Endothelial cell (in vitro differentiated cells): ENCODE measurements at places on chromosomes 1 and 21.
A peak's percentile ranks its signal among the peaks of the same experiment; 100 is the strongest.

DNA sequence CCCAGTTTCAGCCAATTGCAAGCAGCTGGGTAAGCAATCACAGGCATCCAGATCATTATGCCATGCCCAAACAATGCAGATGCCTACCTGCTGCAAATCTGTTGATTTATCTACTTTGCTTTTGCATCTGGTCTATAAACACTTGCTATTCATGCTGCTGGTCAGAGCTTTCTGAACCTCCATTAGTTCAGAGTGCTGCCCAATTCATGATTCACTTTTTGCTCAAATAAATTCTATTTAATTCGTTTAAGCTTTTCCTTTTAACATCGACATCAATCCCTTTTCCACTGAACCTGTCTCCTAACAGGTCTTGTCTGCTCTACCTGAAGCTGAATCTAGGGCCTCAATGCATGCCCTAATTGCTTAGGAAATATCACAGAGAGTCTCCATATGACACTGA, 99.4 kb upstream of the C1orf87 start:
- DNase-seq, result no peak

- no peak for DNase-seq
Observed at GRCh38 chr1:53822931-53823330, 15.2 kb downstream of the NDC1 start.

DNA sequence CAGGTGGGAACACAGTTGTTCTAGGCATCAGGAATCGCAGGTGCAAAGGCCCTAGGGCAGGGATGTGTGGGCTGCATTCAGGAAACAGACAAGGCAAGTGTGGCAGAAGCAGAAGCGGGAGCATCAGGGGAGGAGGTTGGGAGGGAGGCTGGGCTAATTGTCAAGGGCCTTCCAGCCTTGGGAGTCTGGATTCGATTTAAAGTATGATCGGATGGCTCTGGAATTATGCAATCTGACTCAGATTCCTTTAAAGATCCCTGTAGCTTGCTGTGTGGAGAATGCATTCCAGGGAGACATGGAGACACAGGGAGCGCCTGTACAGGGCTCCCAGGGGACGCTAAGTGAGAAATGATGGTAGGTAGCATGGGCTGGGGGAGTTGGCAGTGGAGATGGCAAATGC, 86.5 kb downstream of the LACTBL1 start:
- DNase-seq, result no peak

GRCh38 chr21:41321908-41322495, 5.4 kb downstream of the FAM3B start:
- DNase-seq, result no peak

DNA sequence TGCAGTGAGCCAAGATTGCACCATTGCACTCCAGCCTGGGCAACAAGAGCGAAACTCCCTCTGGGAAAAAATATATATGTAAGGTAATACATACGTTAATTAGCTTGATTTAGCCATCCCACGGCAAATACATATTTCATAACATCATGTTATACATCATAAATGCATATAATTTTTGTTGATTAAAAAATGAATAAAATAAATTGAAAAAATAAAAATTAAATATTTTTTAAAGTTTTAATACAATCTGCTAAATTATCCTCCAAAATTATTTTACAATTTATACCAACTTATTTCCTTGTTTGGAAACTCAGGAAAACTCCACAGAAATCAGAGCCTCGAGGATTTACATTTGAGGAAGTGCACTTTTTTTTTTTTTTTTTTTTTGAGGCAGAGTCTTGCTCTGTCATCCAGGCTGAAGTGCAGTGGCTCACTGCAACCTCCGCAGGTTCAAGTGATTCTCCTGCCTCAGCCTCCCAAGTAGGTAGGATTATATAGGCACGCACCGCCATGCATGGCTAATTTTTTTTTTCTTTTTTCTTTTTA, 12.6 kb upstream of the IPO9 start:
- no peak for DNase-seq

GRCh38 chr1:185377831-185378230, 60.8 kb upstream of the IVNS1ABP start:
- no peak for DNase-seq

GRCh38 chr1:21573971-21574465, 64.8 kb downstream of the ALPL start:
- DNase-seq, result peak; percentile 71
